Fibroblast of skin of abdomen (primary cell): ENCODE measurements at places on chromosomes 2 and 18.

GRCh38 chr2:212911011-212911410 is 240.4 kb downstream of the IKZF2 start:
- DNase-seq, result no peak

GRCh38 chr2:190696792-190697398 is 48.0 kb downstream of the NAB1 start:
- no peak for DNase-seq

GRCh38 chr2:146748046-146748445 is 1096.8 kb upstream of the ACVR2A start:
- no peak for DNase-seq

DNA sequence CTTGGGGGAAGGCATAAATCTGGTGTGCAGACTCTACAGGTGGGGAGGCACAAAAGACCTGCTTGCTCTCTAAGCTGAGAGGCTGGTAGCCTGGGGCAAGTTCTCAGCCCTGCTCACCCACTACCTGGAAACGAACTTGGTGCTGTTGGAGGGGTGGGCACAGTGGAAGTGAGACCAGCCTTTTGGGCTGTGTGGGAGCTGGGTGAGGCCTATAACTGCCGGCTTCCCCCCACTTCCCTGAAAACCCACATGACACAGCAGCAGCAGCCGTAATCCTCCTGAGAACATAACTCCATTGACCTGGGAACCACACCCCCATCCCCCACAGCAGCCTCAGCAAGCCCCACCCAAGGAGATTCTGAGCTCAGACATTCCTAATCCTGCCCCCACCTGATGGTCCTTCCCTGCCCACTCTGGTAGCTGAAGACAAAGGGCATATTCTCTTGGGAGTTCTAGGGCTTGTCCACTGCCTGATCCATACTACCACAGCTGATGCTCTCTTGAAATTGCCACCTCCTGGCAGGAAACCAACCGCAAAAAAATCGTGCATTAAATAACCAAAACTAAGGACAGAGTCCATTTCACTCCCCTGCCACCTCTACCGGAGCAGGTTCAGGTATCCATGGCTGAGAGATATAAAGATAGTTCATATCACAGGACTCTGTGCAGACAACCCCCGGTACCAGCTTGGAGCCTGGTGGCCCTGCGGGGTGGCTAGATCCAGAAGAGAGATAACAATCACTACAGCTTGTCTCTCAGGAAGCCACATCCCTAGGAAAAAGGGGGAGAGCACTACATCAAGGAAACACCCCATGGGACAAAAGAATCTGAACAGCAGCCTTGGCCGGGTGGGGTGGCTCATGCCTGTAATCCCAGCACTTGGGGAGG is 178.1 kb downstream of the NDUFA10 start:
- DNase-seq, result no peak
